ENCODE measurements at places on chromosomes 1 and 21.

DNA sequence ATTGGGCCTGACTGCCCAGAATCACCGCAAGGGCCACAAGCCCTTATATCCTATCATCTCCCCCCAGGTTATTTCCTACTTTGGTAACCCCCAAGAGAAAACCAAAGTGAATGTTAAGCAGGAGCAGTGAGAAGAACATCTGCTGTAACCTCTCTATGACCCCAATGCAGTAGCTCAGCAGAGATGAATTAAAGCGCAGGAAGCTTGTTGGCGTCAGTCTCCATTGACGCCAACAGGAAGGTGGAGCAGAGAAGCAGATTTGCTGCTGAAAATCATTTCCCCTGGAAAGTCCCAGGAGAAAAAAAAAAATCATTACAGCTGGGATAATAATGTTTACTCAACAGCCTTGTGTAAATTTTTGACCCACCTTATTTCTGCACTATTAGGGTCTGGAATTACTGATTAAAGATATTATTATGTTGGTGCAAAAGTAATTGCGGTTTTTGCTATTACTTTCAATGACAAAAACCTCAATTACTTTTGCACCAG, 33.2 kb upstream of the FAM163A start:
- no peak for DNase-seq

GRCh38 chr1:156524481-156524869, 23.9 kb upstream of the MEF2D start:
- peak; percentile 72 for DNase-seq

DNA sequence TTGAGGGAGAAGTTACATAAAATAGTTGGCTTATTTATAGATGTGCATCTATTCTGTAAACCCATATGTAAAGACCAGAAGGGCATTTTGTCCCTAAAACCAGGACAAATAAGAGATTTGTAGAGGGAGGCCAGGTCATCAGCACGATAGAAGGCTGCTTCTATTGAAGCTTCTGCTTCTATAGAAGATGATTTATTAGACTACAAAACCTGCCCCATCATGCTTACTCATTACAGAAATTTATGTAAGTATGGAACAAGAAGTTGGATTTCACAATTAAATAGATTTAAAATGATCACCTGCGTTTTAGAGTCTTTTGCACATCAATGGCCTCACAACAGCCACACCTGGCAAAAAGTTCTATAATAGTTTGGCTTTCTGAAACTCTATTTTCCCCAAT, 183.5 kb downstream of the DUSP10 start:
- no peak for DNase-seq

DNA sequence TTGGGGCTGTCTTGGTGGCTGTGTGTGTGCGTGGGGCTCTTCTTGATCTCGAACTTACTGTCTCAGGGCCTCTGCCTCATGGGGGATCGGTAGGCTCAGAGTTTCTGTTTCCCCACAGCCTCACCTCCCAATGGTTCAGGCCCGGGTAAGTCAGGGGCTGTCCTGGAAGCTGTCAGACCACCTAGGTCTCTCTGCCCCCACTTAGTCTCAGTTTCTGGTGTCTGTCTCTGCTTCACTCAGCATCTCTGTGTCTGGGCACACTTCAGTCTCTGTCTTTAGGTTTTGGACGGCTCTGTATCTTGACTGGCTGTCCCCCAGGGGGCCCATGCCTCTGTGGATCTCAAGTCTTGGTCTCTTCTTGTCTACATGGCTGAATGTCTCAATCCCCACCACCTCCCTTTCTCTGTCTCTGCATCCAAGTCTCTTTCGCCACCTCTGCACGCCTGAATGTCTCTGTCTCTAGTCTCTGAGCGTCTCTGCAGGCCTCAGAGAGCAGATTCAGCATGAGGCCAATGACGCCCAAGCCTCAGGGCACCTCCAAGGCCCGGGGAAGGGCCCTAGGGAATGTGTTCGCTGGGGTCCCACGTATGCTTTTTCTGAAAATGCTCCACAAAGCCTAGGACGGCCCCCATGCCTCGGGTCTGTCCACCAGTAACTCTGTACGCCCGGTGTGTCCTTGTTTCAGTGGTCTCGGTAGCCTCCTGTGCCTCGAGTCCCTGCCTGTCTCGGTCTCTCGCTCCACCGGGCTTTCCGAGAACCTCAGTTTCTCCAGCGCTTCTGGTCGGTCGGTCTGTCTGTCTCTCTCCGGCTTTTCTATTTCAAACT, 818 bp downstream of the FHL3 start:
- no peak for DNase-seq

GRCh38 chr1:81695741-81696140, 105.0 kb upstream of the ADGRL2 start:
- no peak for DNase-seq

GRCh38 chr1:87956750-87957149, 628.1 kb downstream of the LMO4 start:
- DNase-seq = no peak

DNA sequence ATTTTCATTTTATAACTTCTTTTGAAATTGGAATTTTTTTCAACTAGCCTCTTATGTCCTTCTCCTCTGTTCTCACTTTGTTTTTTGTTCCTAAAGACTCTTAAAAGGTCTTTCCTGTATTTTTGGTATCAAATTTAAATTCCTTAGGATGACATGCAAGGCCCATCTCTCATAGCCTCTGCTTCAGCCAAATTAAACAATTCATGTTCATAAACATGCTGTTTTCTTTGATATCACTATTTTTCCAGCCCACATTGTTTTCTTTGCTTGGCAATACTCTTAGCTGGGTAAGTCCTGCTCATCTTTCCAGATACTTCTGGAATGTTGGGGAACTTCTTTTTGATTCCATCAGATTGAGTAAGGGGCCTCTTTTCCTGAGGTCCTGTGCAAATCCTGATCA, 55.8 kb upstream of the GPR88 start:
- no peak for DNase-seq

GRCh38 chr21:27555996-27556395, 589.1 kb upstream of the ADAMTS5 start:
- no peak for DNase-seq

GRCh38 chr1:104706631-104707147, 957.0 kb downstream of the AMY1C start:
- DNase-seq = no peak

GRCh38 chr1:225700164-225700821, 47.4 kb upstream of the ENAH start:
- no peak for DNase-seq

DNA sequence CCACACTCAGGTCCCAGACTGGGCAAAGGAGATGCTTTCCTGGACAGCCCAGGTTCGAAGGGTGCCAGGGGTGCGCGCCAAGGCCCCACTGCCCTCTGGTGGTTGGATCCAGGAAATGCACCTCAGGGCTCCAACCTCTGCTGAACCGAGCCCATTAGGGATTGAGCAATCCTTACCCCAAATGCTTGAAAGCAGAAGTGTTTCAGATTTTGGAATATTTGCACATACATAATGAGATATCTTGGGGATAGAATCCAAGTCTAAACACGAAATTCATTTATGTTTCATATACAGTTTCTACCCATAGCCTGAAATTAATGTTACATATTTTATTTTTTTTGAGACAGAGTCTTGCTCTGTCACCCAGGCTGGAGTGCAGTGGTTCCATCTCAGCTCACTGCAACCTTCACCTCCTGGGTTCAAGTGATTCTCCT, 57.4 kb downstream of the SLC9A1 start:
- DNase-seq = peak; percentile 71

- no peak for DNase-seq
Observed at GRCh38 chr1:150621497-150622302, 7.7 kb downstream of the ENSA start.
